ENCODE measurements at places on chromosomes 12 and 14. TPM values are rescaled to one million over a fixed set of nuclear protein-coding genes. Genes with fewer than 3 reads are reported as not detected.

DNA sequence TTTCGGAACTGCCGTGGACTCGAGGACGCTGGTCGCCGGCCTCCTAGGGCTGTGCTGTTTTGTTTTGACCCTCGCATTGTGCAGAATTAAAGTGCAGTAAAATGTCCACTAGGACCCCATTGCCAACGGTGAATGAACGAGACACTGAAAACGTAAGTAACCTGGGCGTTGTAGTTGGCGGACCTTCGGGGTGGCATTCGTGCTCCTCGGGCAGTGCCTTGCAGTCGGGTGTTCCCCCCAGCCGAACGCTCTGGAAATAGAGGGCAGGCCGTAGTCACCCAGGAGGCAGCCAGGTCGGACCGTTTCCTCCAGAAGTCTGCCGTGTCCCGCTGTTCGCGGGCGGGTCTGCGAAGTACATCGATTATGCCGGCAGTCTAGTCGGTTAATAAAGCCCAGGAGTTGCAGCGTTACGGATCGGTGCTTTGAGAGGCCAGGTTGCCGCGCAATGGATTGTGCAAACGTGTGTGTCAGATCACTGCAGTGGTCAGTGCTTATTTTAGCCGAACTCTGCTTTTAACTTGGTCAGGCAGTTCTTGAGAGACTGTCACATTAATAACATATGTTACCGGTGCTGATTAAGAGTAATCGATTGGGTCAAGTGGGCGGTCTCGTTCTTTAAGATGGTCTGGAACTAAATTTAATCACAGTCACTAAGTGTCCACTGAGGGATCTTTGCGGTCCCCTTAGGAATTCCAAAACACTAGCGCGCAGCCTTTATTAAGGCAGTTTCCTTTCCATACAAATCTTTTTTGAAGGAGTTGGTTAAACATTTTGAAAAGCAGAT lies 906 bp downstream of the MARK3 start:
- peak; percentile 58 for DNase-seq

DNA sequence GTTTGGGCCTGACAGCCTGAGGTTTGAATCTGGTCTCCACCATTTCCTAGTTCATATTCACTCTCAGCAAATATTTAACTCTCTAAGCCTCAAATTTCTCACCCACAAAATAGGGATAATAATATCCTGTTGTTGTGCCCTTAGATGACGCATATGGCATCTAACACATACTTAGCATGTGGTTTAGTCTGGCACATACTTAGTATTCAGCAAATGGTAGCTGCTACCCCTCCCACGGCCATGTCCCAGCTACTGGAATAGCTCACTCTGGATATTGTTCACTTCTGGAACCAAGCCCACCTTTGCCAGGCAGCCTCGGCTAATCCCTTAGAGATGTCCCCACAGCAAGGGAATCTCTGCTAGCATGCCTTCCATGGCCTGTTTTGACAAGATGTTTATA lies 53.3 kb downstream of the BICD1 start:
- DNase-seq: no peak

GRCh38 chr12:78804262-78804661 lies 60.3 kb upstream of the SYT1 start:
- DNase-seq: no peak

DNA sequence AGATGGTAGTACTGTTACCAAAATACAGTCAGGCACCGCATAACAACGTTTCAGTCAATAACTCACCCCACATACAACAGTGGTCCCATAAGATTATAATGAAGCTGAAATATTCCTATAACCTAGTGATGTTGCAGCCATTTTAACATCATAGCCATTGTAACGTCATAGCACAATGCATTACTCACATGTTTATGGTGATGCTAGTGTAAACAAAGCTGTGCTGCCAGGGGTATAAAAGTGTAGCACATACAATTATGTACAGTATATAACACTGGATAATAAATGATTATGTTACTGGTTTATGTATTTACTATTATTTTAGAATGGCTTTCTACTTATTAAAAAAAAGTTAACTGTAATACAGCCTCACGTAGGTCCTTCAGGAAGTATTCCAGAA lies 37.0 kb downstream of the GPR137C start:
- no peak for DNase-seq

DNA sequence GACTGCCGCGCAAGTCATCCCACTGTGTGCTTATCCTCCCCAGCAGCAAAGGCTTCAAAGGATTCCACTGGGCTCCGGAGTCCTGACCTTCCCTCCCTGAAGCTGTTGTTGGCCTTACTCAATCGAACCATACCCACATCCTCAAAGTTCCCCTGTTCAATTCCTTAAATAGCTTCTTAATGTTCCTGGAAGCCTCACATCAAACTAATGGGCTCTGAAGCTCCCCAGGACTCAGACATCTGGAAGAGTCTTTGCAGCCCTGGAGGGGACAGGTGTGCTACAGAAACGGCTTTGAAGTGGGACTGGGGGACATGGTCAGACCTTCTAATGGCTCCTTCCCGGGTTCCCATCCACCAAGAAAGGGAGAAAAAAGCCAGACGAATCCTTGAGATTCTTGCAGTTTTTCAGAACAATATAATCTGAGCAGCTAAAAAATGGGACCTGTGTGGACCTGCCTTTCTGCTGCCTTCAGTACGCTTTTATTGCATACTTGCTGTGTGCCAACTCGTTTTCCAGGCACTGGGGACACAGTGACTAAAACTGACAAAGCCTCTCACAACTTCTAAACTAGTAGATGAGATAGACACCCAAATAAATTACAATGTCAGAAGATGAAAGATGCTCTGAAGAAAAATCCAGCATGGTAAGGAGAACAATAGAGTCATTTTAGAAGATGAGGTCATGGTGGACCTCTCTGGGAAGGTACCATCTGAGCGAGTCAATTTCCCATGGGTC lies 204.5 kb downstream of the MON2 start:
- no peak for DNase-seq

- DNase-seq: no peak
Measured at GRCh38 chr12:47709237-47709636, 3.4 kb upstream of the RPAP3 start.

GRCh38 chr14:101371799-101372793 lies 189.2 kb upstream of the DIO3 start:
- no peak for DNase-seq

- no peak for DNase-seq
Measured at GRCh38 chr12:13032164-13032563, 12.0 kb upstream of the FAM234B start.

GRCh38 chr14:99971087-99971940 lies 93.9 kb upstream of the EVL start:
- DNase-seq: peak; percentile 86

GRCh38 chr12:14066021-14066420 lies 84.6 kb upstream of the GRIN2B start:
- no peak for DNase-seq

DNA sequence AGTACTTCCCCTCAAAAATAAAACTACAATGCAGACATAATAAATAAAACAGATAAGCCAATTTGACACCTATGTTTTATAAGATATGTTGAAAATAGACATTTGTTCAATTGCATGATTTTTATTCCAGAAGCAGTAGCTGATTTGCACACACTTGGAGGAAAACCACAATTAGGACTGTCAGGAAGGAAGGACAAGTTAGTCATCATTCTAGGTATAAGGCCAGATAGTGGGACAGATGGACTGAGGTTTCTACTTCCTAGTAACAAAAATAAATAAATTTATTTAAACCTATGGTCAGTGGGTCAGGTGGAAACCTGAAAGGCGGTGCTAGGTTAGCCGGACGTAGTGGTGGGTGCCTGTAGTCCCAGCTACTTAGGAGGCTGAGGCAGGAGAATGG lies 141.8 kb upstream of the RASSF8 start:
- DNase-seq: no peak

DNA sequence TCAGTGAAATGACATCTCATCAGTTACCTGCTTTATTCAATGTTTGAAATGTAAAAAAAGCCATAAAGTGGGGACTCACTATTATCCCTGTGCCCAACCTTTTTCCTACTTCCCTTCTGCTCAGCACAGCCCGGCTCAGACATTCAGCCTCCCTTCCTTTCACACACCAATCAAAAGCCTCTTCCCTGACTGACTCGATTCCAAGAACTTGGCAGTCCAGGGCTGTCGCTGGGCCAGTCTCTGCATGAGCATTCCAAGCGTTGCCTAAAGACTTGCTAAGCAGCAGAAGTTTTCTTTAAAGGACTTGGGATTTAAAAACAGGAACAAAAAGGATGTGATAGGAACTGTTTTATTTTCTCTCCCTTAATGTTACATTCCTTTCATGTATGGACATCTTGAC lies 22.7 kb downstream of the ITPR2 start:
- DNase-seq: no peak

DNA sequence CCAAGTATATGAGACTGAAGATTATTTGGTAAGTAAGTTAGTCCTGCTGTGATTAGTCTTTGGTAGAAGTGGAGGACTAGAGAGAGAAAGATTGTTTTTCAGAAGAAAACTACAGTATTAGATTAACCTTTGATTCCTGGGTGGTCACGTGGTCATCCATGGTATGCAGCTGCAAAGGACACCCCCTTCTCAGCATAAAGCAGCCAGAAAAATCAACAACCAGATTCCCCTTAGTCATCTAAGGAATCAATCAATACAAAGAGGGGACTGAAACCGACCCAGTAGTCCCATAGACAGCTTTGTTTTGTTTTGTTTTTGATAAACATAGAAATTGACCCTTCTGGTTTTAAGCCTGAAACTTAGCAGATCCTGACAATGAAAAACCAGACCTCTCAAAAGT lies 30.3 kb upstream of the MDGA2 start:
- no peak for DNase-seq

- no peak for DNase-seq
Measured at GRCh38 chr14:65850429-65851135, 438.1 kb downstream of the FUT8 start.

GRCh38 chr14:52583544-52583943 lies 30.9 kb downstream of the GPR137C start:
- DNase-seq: no peak

GRCh38 chr12:119807380-119807779 lies 69.7 kb downstream of the CIT start:
- DNase-seq: no peak

DNA sequence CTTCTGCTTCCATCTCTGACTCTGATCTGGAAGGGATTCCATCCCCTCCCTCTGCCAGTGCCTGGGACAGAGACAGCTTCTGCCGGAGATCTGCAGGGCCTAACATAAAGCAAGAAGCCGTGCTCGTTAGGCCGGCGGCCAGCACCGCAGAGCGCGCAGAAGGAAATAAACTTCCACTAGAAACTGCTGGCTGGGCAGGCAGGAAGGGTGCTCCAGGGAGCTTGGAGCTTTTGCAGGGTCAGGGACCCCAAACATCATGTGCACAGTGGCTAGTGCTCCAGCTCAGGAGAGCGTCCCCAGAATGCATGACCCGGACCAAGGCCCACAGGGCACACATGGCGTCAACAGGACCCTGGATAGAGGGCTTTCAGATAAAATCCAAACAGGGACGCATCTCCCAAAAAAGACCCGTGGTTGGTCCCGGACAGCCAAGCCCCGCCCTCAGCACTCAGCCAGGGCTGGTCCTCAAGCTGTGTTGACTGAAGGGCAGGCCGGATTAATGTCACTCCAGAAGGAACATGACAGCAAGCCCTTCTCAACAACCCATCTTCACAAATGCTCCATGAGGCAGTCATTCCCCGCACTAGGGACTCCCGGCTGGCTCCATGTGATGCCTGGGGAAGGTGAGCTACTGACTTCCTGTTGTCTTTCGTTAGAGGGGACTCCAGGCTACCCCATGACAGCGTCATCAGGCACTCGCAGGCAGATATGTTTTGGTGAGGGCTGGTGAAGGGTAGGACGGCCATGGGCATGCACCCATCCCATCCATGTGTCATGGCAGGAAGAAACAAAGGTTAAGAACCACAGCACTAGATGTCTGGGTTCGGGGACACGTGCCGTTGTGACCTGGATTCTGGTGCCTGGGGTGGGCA lies 121.5 kb downstream of the CALM1 start:
- no peak for DNase-seq

GRCh38 chr12:52007158-52007921 lies 594 bp downstream of the TAMALIN start:
- no peak for DNase-seq

DNA sequence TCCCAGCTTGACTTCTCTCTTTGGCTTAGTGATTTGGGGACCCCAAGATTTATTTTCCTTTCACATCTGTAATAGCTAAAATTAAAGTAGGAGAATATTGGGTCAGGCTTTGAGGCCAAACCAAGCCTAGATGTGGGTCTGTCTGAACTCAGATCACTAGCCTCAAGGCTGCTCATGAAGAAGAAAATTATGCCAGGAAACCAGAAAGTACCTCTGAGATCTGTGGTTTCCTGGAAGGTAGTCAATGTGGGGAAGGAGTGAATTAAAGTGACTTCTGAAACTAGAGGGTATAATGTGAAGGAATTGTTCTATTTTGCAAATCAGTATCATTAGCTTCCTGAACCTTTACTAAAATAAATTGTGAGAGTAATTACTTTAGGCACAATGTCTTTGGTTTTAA lies 13.4 kb upstream of the CLEC12A start:
- DNase-seq: no peak

GRCh38 chr12:128627659-128628058 lies 196.1 kb downstream of the SLC15A4 start:
- DNase-seq: no peak

DNA sequence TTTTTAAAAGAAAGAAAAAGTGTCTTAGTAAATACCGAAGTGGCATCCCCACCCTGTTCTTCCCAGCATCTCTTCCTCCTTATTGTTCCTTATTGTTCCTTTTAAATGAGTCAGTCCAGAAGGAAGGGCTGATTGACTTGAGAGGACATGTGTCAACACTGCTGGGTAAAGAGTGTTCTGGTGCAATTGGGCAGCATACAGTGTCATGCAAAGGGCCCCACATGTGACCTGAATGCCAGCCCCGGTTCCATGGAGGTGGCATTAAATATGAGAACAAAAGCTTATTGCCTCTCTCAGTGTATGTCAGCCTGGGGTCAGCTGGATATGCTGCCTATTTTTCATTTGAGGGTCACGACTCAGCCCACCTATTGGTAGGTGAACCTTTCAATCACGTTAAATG lies 58.9 kb upstream of the RIC8B start:
- no peak for DNase-seq

The ADCY4 gene
- 5.5 TPM for total RNA-seq

The LIN7A gene
- total RNA-seq: 9.5 TPM

The VAMP1 gene
- total RNA-seq: 6.1 TPM

The SRRM4 gene
- not detected for total RNA-seq

The PGF gene
- total RNA-seq: 2.8 TPM

The ENDOU gene
- not detected for total RNA-seq

The BICDL1 gene
- 9.4 TPM for total RNA-seq

The KCNK13 gene
- total RNA-seq: 0.38 TPM

The WIF1 gene
- 0.08 TPM for total RNA-seq

The HHIPL1 gene
- 0.96 TPM for total RNA-seq

The INSM2 gene
- not detected for total RNA-seq

The SDR39U1 gene
- 32.4 TPM for total RNA-seq

The CNTN1 gene
- total RNA-seq: 0.60 TPM

All from left lobe of liver (tissue), 2 donors.